ENCODE measurements at places on chromosomes 7 and 10. TPM values are rescaled to one million over a fixed set of nuclear protein-coding genes. Genes with fewer than 3 reads are reported as not detected.

The NODAL gene
- not detected for total RNA-seq

- no peak overlapping the region for H3K4me3 ChIP-seq
- peaks cover 16% of the 10 kb centered on the region for H3K36me3 ChIP-seq
- peaks cover 30% of the 10 kb centered on the region for H3K4me1 ChIP-seq
- no peak overlapping the region for H3K27ac ChIP-seq
- no peak for DNase-seq
Measured at GRCh38 chr7:105815576-105815975, 60.8 kb downstream of the ATXN7L1 start.

DNA sequence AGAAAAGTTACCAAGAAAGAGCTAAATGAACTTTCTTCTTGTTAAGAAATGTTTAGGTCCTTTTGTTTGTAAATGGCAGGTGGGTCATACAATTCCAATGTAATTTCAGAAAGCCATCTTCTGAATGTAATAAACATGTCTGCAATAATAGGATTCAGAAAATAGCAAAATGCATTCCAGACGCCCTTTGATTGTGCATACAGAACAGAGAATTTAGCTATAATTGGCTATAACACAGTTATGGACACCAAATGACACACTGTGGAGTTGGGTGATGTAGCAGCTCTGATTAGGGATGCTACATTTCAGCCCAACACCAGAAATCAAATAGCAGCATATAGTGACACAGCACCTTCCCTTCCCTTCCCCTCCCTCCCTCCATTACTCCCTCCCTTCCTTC, 240.8 kb downstream of the SNX10 start:
- no peak overlapping the region for H3K4me3 ChIP-seq
- no peaks in the 10 kb centered on the region for H3K36me3 ChIP-seq
- no peak for DNase-seq

DNA sequence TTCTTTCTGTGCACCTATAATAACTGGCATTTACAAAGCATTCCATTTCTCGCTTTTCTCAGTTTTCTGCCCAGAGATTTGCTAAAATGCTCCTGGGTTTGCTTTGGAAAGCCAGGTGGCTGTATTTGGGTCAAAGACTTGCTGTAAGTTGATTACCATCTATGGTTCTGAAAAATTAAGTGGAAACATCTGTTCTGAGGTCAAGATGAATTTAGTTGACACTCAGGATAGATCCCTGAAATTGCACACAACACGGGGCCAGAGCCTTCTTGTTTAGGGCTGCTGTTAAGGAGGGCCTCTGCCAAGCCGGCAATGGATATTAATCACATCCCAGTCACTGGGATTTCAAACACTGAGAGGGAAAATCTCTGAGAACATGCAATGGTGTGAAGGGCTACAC, 111.6 kb upstream of the GLI3 start:
- H3K4me3 ChIP-seq, result no peak overlapping the region
- H3K36me3 ChIP-seq, result no peaks in the 10 kb centered on the region
- DNase-seq, result no peak
